ENCODE measurements at places on chromosomes 7 and 10.

DNA sequence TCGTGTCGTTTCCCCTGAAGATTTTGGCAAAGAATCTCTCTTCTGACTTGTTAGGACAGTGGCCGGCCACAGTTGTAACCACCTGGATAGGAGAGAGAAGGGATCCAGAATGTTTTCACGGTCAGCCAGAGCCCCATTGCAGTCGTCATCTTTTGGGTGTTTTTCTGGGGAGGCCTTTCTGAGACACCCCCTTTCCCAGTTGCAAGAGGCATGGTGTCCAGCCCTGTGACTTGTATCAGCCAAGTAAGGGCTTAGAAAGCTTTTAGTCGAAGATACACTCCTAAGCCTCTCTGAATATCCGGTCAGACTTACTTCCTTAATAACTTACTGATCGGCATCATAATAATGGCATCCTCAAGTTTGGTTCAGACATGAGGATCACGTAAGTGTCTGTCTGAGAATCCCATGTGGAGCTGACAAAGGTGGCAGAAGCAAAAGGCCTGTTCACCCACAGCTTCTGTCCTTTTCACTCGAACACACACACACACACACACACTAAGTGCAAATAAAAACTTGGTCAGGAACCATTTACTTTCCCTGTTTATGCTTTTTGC lies 435.7 kb upstream of the GALNT17 start:
- DNase-seq = peak; percentile 36

DNA sequence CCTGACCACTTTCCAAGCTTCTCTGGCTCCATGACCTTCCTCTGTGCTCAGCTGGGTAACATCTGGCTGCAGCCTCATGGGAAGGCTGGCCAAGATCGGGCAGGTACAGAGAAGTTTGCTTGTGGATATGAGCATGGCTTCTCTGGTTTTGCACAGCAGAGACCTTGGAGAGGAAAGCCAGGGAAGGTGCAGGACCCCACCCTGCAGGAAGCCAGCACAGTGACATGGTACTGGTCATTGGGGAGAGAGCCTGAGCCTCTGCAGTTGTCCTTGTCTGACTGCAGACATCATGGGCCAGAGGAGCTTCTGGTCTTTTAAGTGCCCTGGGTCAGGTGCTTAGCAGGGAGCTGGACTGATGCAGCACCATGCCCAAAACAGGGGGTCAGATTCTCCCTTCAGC lies 70.6 kb upstream of the LEP start:
- DNase-seq = peak; percentile 18

DNA sequence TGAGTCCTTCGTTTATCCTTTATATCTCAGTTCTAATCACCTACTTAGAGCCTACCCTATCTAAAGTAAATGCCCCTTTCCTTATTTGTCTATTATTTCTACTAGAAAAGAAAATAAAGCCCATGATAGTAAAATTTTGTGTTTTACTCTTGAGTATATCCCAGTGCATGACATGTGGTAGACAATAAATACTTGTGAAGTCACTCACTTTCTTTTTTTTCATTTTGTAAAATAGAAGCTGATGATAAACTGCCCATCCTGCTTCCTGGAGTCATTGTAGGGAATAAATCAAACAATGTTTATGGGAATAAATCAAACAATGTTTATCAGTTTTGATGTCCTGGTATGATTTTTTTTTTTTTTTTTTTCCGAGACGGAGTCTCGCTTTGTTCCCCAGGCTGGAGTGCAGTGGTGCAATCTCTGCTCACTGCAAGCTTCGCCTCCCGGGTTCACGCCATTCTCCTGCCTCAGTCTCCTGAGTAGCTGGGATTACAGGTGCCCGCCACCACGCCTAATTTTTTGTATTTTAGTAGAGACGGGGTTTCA lies 36.1 kb downstream of the BTRC start:
- DNase-seq = no peak

- no peak for DNase-seq
Observed at GRCh38 chr7:29359482-29360093, 165.0 kb downstream of the CHN2 start.

- no peak for DNase-seq
Observed at GRCh38 chr10:28411136-28411460, 108.2 kb upstream of the MPP7 start.

GRCh38 chr7:148931470-148931869 lies 47.4 kb upstream of the EZH2 start:
- DNase-seq = no peak

- DNase-seq = peak; percentile 94
Observed at GRCh38 chr7:113087071-113087998, 708 bp upstream of the GPR85 start.

- peak; percentile 83 for DNase-seq
Observed at GRCh38 chr10:18104223-18104872, 35.9 kb upstream of the CACNB2 start.

DNA sequence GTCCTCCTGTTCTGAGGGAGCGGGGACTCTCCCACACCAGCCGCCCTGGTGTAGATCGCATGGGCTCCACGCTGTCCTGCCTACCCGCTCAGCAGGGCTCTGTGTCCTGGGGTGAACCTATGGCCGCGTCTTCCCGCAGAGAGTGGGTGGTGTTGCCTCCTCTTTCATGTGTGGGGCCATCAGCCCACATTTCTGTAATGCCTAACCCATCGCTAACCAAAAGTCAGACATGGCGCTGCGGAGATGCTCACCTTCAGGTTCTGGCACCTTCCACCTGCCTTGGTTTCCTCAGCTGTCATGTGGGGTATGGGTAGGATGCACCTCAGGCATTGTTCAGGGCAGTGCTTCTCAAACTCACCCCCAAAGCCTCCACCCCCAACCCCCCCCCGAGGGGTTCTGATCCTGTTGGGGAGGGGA lies 50.5 kb upstream of the CAMK2B start:
- DNase-seq = no peak

DNA sequence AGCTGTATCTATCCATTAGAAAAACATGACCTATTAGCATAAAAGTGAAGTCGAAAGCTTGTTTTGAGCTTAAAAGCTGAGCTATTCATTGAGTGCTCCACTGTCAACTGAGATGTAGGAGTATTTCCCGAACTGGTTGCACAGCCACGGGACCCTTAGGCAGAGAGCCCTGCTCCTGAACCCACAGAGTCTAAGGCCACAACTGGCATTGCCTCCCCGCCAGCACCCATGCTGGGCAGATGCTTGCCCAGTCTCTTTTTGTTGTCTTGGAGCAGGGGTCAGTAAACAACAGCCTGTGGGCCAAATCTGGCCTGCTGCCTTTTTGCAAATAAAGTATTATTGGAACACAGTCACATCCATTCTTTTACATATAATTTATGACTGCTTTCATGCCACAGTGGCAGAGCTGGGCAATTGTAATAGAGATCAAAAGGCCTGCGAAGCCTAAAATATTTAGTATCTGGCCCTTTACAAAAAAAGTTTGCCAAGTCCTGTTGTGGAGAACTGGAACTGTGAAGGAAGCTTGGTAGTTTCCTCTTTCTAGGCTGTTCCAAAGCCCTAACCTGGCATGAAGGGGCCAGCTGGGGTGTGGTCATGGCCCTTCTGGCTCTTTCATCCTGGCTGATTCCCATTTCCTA lies 58.4 kb upstream of the WAPL start:
- no peak for DNase-seq

- DNase-seq = no peak
Observed at GRCh38 chr7:50181081-50181480, 88.0 kb upstream of the ZPBP start.

Data from DMS53 (cell line).